Renal cortex interstitium (tissue), 15 donors: ENCODE measurements at places on chromosomes 3 and 15. TPM values are rescaled to one million over a fixed set of nuclear protein-coding genes. Genes with fewer than 3 reads are reported as not detected.

DNA sequence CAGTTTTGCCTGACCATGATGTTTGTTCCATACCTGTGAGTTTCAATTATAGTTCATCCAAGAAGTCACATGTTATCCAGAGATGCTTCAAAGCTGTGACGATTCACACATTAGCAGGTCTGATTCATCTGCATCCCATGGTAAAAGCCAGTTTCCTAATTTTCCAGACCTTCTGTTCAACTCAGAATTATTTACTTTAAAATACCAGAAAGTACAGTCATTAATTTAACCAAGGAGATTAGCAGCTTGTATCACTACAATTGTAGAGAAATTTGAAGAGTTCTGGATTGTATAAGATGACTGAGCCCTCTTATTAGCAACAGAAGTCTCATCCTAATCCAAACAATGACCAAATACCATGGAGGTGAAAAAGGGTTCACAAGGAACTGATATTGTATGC is 76.1 kb upstream of the THBS1 start:
- DNase-seq = no peak

- no peak for DNase-seq
Measured at GRCh38 chr15:57649138-57649537, 57.4 kb upstream of the POLR2M start.

- DNase-seq = no peak
Measured at GRCh38 chr3:122930063-122930997, 97.2 kb downstream of the SEMA5B start.

GRCh38 chr3:129045675-129046036 is 14.9 kb upstream of the GP9 start:
- no peak for DNase-seq

GRCh38 chr15:33236841-33237509 is 42.5 kb upstream of the FMN1 start:
- no peak for DNase-seq

DNA sequence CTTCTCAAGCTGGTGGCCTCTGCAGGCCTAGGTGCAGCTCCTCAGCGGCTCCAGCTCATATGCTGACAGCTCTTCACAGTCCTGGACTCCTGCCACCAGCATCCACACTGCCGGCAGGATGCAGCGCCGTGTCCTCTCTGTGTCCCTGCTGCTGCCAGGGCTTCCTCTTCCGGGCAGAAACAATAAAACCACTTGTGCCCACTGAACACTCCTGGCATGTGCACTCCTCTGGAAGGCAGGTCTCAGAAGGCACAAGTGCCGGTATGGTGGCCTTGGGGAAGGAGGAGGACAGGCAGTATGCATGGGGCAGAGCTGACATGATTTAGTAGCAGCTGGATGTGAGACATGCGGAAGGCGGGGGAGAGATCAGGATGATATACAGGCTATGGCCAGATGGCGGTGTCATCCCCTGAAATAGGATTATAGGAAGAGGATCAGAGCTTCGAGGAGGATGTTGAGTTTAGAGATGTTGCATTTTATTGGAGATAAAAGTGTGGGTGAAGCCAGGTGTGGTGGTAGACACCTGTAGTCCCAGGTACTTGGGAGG is 7.5 kb upstream of the MAN2A2 start:
- DNase-seq = peak; percentile 41

Gene ECT2
- polyA plus RNA-seq = 38.2 TPM

Gene UROC1
- 0.10 TPM for polyA plus RNA-seq

- no peak for DNase-seq
Measured at GRCh38 chr3:126060613-126061145, 23.2 kb downstream of the SLC41A3 start.

Gene IQCF5
- not detected for polyA plus RNA-seq

GRCh38 chr15:74695597-74696397 is at the start of gene EDC3:
Gene EDC3, minus strand, starts transcription at chr15:74696024. Its CDS starts 20,900 bp downstream, at chr15:74675124.
- DNase-seq = peak; percentile 90

Gene DOCK3
- polyA plus RNA-seq = 2.2 TPM

GRCh38 chr3:104742044-104742443 is 624.7 kb upstream of the ALCAM start:
- no peak for DNase-seq

Gene HES1
- polyA plus RNA-seq = 76.1 TPM

DNA sequence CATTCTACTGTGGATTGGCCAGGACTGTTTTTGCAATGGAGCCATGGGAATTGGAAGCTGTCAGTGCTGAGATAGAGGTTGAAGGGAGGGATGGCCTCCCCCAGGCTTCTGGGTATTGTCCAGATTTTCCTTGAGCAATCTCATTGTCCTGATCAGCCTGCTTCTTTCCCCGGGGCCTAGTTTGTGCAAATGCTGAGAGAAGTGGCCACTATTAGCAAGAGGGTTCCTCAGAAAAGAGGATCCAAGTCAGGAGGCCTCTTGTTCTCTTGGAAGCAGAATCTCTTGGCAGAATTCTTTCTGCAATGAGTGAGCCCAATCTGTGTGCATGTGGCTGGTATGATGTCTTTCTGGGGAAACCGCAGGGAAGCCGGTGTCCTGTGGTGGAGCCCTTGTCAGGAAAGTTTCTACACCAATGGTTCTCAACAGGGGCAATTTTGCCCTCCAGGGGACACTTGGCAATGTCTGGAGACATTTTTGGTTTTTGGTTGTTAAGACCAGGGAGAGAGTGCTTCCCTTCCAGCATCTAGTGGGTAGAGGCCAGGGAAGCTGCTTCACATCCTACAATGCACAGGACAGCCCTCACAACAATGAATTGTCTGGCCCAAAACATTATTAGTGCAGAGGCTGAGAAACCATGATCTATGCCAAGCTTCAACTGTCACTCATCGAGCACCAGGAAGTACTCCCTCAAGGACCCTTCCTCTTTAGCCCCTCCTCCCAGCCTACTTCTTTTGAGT is 2.0 kb downstream of the LIPC start:
- no peak for DNase-seq
